ENCODE measurements at places on chromosomes 7 and 10. TPM values are rescaled to one million over a fixed set of nuclear protein-coding genes. Genes with fewer than 3 reads are reported as not detected.

The MNX1 gene
- not detected for total RNA-seq

The SBDS gene
- total RNA-seq = 92.0 TPM

The FRAT1 gene
- total RNA-seq = 4.3 TPM

The INTS15 gene
- 45.8 TPM for total RNA-seq

The C7orf33 gene
- total RNA-seq = not detected

The EVX1 gene
- not detected for total RNA-seq

The CALHM1 gene
- not detected for total RNA-seq

The PLPP4 gene
- total RNA-seq = not detected

DNA sequence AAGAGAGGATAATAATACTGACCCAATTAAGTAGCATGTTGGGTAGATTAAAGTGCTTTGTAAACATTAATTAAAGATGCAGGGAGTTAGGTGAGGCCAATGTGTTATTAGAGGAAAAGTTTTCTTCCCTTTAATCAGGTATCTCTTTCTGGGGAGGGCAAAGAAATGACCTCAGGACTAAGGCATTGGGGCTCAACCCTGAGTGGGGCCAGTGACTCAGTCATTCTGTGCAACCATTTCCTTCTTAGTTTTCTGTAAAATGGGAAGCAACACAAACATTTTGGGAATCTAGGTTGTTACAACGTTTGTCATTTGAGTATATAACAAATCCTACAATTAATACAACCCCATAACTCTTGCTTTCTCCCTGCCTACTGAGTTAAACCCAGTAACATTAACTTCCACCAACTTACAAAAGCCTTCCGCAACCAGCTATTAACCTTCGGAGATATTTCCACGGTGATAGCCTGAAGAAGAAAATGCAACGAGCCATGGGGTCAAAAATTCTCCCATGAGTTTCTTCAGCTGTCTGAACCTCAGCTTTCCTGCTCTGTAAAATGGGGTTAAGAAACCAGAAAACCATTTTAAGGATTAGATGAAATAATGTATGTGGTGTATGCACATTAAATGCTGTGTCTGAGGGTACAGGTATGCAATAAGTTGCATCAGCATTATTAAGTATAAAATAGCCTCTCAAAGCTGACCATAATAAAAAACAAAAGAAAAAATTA, 965 bp upstream of the PROSER2 start:
- H3K36me3 ChIP-seq = no peaks in the 10 kb centered on the region
- no peak for DNase-seq
- H3K4me3 ChIP-seq = no peak overlapping the region
- H3K27me3 ChIP-seq = no peaks in the 10 kb centered on the region
- no peak overlapping the region for H3K27ac ChIP-seq

- no peaks in the 10 kb centered on the region for H3K36me3 ChIP-seq
- H3K27me3 ChIP-seq = no peaks in the 10 kb centered on the region
- H3K27ac ChIP-seq = no peak overlapping the region
Observed at GRCh38 chr10:88226891-88227290, 356.2 kb downstream of the RNLS start.

DNA sequence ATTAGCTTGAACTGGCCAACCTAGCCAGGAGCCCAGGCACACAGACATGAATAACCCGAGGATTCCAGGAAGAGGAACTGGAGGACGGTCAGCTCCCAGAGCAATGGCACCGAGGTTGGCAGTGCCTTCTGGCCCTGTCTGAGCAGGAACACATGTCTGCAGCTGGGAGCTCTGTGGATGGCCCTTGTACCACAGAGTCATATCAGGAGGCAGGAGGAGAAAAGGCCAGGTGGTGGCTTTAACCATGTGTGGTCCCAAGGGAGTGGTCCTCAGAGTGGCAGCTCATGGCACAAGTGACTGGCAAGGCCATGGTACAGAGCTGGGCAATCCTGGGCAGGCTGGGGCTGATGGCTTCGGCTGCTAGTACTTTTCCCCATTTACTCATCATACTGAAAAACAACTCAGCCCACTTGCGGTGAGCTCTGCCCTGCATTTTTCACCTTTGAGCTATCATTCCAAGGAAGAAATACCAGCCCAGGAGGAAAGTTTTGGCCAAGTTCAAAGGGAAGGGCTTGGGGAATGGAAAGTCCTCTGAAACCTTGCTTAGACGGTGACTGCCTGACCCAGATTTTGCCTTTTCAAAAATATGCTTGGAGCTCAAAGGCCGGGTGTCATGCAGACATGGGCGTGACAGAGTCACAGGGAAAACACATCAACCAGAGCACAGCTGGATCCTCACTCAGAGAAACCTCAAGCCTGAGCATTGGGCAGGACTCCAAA, 25.7 kb upstream of the LOXL4 start:
- no peak for DNase-seq
- no peak overlapping the region for H3K4me3 ChIP-seq
- H3K4me1 ChIP-seq = no peaks in the 10 kb centered on the region
- H3K27me3 ChIP-seq = no peaks in the 10 kb centered on the region

- peaks cover 23% of the 10 kb centered on the region for H3K4me1 ChIP-seq
- no peak overlapping the region for H3K27ac ChIP-seq
- no peak overlapping the region for H3K4me3 ChIP-seq
- no peaks in the 10 kb centered on the region for H3K36me3 ChIP-seq
Observed at GRCh38 chr7:29332042-29332811, 137.7 kb downstream of the CHN2 start.

- H3K36me3 ChIP-seq = no peaks in the 10 kb centered on the region
- H3K4me1 ChIP-seq = no peaks in the 10 kb centered on the region
- DNase-seq = no peak
- no peak overlapping the region for H3K27ac ChIP-seq
- H3K4me3 ChIP-seq = no peak overlapping the region
Observed at GRCh38 chr7:108311446-108312168, 144.6 kb downstream of the NRCAM start.

DNA sequence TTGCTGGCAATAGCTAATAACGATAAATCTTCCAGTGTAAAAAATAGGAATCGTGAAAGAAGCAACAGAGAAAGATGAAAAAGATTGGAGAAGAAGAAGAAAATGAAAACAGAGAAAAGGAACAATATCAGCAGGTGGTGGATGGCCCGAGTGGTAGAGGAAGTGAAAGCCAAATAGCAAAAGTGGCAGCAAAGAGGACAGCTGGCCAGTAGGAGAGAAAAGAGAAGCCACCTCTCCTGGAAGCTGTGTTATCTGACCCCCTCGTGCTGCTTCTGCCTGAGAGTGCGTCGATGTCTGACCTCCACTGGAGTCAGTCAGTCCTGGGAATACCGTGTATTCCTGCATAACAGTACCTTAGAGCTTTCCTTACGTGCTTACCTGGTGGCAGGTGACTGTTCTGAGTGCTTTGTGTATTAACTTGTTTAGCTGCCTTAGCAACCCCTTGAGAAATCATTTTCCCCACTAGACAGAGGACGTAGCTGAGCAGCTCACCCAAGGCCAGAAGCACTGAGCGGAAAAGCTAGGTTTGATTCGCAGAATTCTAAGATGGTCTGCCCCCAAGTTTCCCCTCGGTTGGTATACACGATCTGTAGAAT, 88.3 kb downstream of the CHN2 start:
- H3K36me3 ChIP-seq = no peaks in the 10 kb centered on the region
- H3K27ac ChIP-seq = no peak overlapping the region
- H3K4me3 ChIP-seq = no peak overlapping the region
- peaks cover 10% of the 10 kb centered on the region for H3K4me1 ChIP-seq

GRCh38 chr7:27652518-27652917, 10.2 kb downstream of the HIBADH start:
- no peaks in the 10 kb centered on the region for H3K36me3 ChIP-seq
- H3K27me3 ChIP-seq = no peaks in the 10 kb centered on the region
- DNase-seq = no peak
- no peak overlapping the region for H3K4me3 ChIP-seq

GRCh38 chr10:100872034-100872791, 40.5 kb upstream of the SLF2 start:
- peaks cover under 1% of the 10 kb centered on the region for H3K27me3 ChIP-seq
- DNase-seq = no peak
- no peaks in the 10 kb centered on the region for H3K4me1 ChIP-seq
- H3K4me3 ChIP-seq = no peak overlapping the region
- H3K36me3 ChIP-seq = no peaks in the 10 kb centered on the region
- no peak overlapping the region for H3K27ac ChIP-seq

GRCh38 chr7:100799037-100799896, 28.1 kb downstream of the EPHB4 start:
- no peaks in the 10 kb centered on the region for H3K4me1 ChIP-seq
- H3K27ac ChIP-seq = no peak overlapping the region
- DNase-seq = peak; percentile 30
- no peak overlapping the region for H3K4me3 ChIP-seq
